Breast epithelium (tissue), 4 donors: ENCODE measurements at places on chromosomes 6 and 20.

GRCh38 chr20:48456366-48457192 lies 371.2 kb downstream of the PREX1 start:
- no peaks in the 10 kb centered on the region for H3K36me3 ChIP-seq
- no peak overlapping the region for H3K27ac ChIP-seq
- H3K27me3 ChIP-seq: peaks cover 28% of the 10 kb centered on the region

GRCh38 chr6:157521362-157522335 lies 140.7 kb downstream of the ZDHHC14 start:
- H3K27ac ChIP-seq: no peak overlapping the region
- no peak overlapping the region for H3K4me3 ChIP-seq
- no peaks in the 10 kb centered on the region for H3K36me3 ChIP-seq
- DNase-seq: no peak

DNA sequence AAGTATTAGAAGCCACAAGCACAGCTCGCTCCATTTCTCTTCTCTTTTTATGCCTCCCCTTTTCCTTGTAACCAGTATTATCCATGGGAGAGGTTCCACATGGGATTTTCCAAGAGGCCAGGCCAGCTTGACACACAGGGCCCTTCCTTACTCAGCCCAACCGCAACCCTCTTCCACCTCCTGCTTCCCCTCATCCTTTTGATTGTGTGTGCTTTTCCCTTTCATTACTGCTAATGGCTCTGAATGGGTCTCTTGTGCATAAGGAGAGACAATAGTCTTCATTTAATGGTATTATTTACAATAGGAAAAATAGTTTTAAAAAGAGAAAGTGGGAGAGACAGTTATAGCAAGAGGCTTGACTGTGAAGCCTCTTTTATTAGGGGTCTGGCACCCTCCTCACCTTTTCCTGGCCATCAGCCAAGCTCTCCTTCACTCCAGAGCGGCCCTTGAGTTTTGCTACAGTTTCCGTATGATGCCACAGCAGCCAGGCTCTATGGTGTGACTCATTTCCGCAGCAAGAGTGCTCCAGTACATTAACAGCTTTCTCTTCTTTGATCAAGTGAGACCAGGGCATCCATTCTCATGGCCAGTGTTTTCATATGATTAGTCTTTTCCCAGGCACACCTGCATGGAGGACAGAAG lies 579.5 kb downstream of the TFAP2B start:
- no peak overlapping the region for H3K4me3 ChIP-seq
- no peak for DNase-seq
- no peak overlapping the region for H3K27ac ChIP-seq
- no peaks in the 10 kb centered on the region for H3K36me3 ChIP-seq
- no peaks in the 10 kb centered on the region for H3K27me3 ChIP-seq

DNA sequence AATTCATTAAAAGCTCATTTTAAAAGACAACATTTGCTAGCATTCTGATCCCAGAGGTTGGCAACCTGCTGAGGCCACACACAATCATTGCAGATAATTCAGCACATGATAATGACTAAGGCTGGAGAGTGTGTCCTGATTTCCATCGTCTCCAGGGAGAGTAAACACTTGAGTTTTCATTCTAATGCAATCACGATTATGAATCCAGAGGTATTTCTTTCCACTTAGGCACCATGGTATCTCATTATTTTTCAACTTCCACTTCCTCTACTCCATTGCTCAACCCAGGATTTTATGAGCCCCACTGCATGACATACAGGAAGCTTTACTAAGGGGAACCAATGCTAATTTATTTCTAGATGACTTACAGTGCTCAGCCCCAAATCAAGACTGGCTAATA lies 273.8 kb upstream of the AGPAT4 start:
- H3K4me1 ChIP-seq: no peaks in the 10 kb centered on the region
- H3K36me3 ChIP-seq: no peaks in the 10 kb centered on the region
- H3K27ac ChIP-seq: no peak overlapping the region
- H3K27me3 ChIP-seq: no peaks in the 10 kb centered on the region

DNA sequence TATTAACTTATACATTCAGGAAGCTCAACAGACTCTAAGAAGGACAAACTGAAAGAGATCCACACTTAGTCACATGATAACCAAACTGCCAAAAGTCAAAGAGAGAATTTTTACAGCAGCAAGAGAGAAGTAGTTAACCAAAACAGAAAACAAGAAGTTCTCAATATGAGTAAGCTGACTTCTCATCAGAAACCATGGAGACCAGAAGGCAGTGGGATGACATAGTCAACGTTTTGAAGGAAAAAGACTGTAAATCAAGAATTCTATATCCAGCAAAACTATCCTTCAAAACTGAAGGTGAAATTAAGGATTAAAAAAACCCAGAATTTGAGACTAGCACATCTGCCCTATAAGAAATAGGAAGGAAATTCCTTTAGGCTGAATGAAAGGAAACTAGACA lies 60.4 kb downstream of the COL19A1 start:
- H3K36me3 ChIP-seq: no peaks in the 10 kb centered on the region
- no peak overlapping the region for H3K27ac ChIP-seq
- no peaks in the 10 kb centered on the region for H3K4me1 ChIP-seq
- no peak for DNase-seq
